Adrenal gland (tissue), 19 donors: ENCODE measurements at places on chromosomes 3 and 15. TPM values are rescaled to one million over a fixed set of nuclear protein-coding genes. Genes with fewer than 3 reads are reported as not detected.
A peak's percentile ranks its signal among the peaks of the same experiment; 100 is the strongest.

GRCh38 chr15:70289191-70289955 lies 191.7 kb upstream of the TLE3 start:
- no peaks in the 10 kb centered on the region for H3K27me3 ChIP-seq
- H3K4me1 ChIP-seq = peaks cover 8% of the 10 kb centered on the region
- no peak for DNase-seq
- H3K4me3 ChIP-seq = no peak overlapping the region

DNA sequence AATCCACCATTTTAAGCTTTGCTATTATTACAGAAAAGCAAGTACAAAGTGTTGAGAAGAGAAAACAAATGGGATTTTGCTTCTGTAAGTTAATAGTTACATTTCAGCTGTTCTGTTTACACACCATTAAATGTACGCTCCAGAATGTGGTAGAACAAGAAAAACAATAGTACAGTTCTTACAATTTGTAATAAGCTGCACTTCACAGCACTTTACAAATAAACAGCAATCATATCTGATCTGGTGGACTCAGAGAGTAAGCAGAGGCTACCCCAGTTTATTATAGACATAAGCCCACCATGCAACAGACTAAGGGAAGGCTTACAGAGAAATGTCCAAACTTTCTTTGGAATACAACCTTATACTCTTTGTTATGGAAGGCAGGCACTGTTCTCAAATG lies 126.4 kb downstream of the OXSM start:
- no peak overlapping the region for H3K4me3 ChIP-seq
- no peak for DNase-seq
- no peaks in the 10 kb centered on the region for H3K27me3 ChIP-seq
- H3K4me1 ChIP-seq = no peaks in the 10 kb centered on the region

GRCh38 chr15:36323615-36324014 lies 255.8 kb upstream of the CDIN1 start:
- H3K4me3 ChIP-seq = no peak overlapping the region
- no peak overlapping the region for H3K27ac ChIP-seq
- H3K4me1 ChIP-seq = no peaks in the 10 kb centered on the region
- no peak for DNase-seq
- no peaks in the 10 kb centered on the region for H3K27me3 ChIP-seq

DNA sequence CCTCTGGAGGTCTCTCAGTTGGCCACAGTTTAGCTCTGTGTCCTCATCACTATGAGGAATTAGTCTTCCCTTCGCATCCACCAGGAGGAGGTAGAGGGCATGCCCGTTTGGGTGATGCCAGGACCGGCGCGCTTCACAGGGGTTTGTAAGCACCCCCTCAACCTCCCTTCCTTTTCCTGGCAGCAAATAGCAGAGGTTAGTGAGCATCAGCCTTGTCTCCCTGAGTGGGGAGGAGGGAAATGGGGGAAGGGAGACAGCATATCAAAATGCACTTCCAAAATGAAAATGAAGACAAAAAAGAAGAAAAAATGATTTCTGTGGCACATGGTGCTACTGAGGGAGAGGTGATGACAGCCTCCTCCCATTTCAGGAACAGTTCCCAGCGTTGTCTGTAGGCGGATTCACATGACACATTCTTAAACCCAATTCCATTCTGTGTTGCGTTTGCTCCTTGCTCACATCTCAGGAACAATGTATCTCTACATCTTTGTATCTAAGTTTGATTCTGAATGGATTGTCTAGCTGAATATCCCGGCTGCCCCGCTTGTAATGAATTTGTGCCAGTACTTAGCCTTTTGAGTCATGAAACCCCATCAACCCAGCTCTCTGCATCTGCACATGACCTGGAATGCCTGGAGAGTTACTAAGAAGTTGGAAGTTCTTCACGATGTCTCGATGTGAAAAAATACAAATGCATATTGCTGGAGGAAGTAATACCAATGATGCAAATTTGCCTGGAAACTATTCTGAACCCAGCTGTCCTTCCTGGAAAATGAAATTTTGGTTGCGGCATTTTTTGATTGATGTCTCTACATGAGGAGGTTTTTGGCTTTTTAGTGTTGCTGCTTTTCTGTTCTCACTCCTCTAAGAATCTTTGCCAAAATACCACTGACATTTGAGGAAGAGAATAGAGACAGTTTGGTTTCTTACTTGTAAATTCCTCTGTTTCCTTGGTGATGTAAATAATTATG lies 45.2 kb downstream of the TYRO3 start:
- DNase-seq = peak; percentile 72
- H3K27me3 ChIP-seq = no peaks in the 10 kb centered on the region
- H3K36me3 ChIP-seq = no peaks in the 10 kb centered on the region
- H3K27ac ChIP-seq = no peak overlapping the region

RAB6B gene
- total RNA-seq = 3.6 TPM
